Pancreas (tissue), 10 donors: ENCODE measurements at places on chromosomes 16 and 17. TPM values are rescaled to one million over a fixed set of nuclear protein-coding genes. Genes with fewer than 3 reads are reported as not detected.

DNA sequence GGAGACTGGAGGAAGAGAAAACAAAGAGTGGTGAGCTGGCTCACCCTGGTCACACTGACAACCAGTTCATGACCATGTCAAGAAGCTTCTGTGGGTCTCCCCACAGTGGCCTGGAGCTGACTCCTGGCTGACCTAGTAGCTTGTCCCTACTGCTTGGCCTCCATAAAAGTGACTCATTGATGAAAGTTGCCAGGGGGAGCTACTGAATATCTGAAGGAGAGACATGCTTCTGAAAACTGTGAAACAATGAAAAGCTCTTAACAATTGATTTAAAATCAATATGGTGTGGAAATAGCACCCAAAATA is 22.0 kb downstream of the SMPD3 start:
- H3K27ac ChIP-seq, result no peak overlapping the region
- H3K4me3 ChIP-seq, result no peak overlapping the region
- H3K4me1 ChIP-seq, result no peaks in the 10 kb centered on the region

SOX9 gene
- 76.1 TPM for total RNA-seq

- no peaks in the 10 kb centered on the region for H3K27me3 ChIP-seq
- H3K36me3 ChIP-seq, result no peaks in the 10 kb centered on the region
- no peak overlapping the region for H3K27ac ChIP-seq
- no peak for DNase-seq
- peaks cover 3% of the 10 kb centered on the region for H3K4me1 ChIP-seq
Measured at GRCh38 chr16:81071805-81072204, 5.2 kb downstream of the C16orf46 start.

DNA sequence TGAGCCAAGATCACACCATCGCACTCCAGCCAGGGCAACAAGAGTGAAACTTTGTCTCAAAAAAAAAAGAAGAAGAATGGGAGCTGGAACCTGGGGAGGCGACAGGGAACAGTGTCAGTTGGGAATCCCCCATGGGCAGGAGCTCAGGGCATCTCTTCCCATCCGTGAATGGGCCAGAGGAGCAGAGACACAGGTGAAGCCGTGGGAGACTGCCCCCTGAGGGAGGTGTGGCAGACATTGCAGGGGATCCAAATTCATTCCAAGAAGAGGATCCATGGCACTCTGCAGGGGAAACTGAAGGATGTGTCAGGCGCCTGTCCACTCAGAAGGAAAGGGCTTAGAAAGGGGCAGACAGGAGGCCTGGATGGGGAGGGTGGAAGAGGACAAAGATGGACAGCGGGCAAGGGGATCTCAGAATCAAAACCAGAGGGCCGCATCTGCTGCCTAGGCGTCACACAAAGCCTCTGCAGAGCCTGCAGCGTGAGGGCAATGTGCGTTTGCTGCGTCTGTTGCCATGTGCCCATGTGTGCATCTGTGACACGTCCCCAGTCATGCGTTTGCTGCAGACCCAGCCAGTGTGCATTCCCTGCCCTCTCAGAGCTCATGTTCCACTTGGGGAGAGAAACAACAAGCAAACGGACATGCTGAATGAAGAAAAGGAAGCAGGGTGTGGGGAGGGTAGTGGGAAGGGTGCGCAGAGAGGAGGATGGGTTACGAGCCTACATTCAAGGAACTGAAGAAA is 30.6 kb upstream of the TNRC6C start:
- no peak for DNase-seq
- no peak overlapping the region for H3K4me3 ChIP-seq

SBK1 gene
- total RNA-seq, result 1.7 TPM

GRCh38 chr16:10098991-10099390 is 83.2 kb downstream of the GRIN2A start:
- DNase-seq, result no peak
- no peak overlapping the region for H3K27ac ChIP-seq
- no peak overlapping the region for H3K4me3 ChIP-seq
- no peaks in the 10 kb centered on the region for H3K4me1 ChIP-seq
- no peaks in the 10 kb centered on the region for H3K36me3 ChIP-seq

CACNG5 gene
- 0.22 TPM for total RNA-seq

G6PC1 gene
- total RNA-seq, result 0.72 TPM

DNA sequence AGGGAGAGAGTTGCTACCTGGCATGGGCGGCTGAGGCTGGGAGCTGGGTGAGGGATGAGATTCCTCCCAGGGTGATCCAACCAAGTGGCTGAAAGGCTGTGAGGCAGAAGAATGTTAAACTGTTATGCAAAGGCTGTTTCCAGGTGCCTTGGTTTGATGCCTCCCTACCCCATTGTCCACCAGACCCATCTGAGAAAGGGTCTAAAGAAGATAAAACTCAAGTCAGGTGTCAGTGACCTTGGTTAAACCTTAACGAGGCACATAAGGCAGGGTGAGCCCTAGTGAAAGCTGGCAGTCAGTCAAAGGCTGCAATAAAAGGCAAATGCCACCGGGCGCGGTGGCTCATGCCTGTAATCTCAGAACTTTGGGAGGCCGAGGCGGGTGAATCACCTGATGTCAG is 23.8 kb downstream of the LDHD start:
- no peak overlapping the region for H3K27ac ChIP-seq
- H3K4me1 ChIP-seq, result peaks cover 19% of the 10 kb centered on the region
- H3K36me3 ChIP-seq, result no peaks in the 10 kb centered on the region
- no peak overlapping the region for H3K4me3 ChIP-seq
- peak; percentile 52 for DNase-seq
- no peaks in the 10 kb centered on the region for H3K27me3 ChIP-seq

DNA sequence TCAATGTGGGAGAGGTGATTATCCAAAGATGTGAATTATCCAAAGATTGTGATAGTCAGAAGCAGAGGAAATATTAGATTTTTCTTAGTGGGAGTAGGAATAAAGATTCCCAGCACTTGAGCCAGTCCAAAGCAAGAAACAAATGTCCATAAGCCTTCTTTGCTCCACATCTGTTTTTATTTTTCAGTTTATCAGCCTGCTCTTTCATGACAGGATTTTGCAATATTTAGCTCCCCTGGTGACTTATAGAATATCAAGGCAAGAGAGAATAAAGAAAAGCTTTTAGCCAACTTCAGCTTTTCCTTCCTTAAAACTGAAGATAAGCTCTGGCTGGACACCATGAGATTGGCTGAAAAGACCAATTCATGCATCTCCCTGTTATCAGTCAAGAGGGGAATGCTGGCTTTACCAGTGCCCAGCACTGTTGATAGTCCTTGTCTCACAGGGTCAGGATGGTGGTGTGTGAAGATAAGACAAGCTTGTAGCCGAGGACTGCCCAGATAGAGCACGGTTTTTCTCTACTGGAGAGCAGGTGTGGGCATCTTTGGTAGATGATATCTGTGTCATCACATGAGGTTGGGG is 706.5 kb downstream of the KCNJ2 start:
- H3K4me3 ChIP-seq, result no peak overlapping the region
- H3K27ac ChIP-seq, result no peak overlapping the region
- peaks cover 12% of the 10 kb centered on the region for H3K4me1 ChIP-seq
- H3K36me3 ChIP-seq, result no peaks in the 10 kb centered on the region

- H3K36me3 ChIP-seq, result no peaks in the 10 kb centered on the region
- H3K4me3 ChIP-seq, result no peak overlapping the region
- no peak for DNase-seq
- H3K27me3 ChIP-seq, result no peaks in the 10 kb centered on the region
Measured at GRCh38 chr16:51129105-51129504, 22.0 kb downstream of the SALL1 start.

DNA sequence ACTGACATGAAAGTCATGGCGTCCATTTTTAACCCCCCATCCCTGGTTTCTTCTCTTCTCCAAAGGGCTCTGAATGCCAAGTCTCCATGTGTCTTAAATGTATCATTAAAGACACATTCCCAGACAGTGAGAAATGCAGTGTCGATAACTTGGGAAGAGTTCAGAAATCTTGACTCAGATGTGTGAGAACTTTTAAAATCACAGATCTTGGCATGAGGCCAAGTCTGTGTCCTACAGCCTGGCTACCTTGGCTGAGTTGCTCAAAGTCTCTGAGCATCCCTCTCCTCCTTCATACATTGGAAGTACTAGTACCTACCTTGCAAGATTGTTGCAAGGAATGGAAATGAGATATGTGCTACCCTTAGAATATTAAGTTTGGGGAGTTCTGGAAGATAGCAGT is 1046.5 kb upstream of the RBFOX1 start:
- no peak overlapping the region for H3K4me3 ChIP-seq
- no peak overlapping the region for H3K27ac ChIP-seq
- DNase-seq, result no peak
- no peaks in the 10 kb centered on the region for H3K27me3 ChIP-seq
- H3K4me1 ChIP-seq, result no peaks in the 10 kb centered on the region
- no peaks in the 10 kb centered on the region for H3K36me3 ChIP-seq

GRCh38 chr16:54493061-54493460 is 206.5 kb upstream of the IRX3 start:
- H3K4me1 ChIP-seq, result no peaks in the 10 kb centered on the region
- H3K36me3 ChIP-seq, result no peaks in the 10 kb centered on the region
- no peak overlapping the region for H3K4me3 ChIP-seq
- H3K27ac ChIP-seq, result no peak overlapping the region
- no peak for DNase-seq

GRCh38 chr17:65154770-65155589 is 17.8 kb downstream of the RGS9 start:
- H3K27ac ChIP-seq, result no peak overlapping the region
- no peak for DNase-seq
- H3K36me3 ChIP-seq, result no peaks in the 10 kb centered on the region
- no peak overlapping the region for H3K4me3 ChIP-seq

- DNase-seq, result no peak
- no peaks in the 10 kb centered on the region for H3K4me1 ChIP-seq
- no peaks in the 10 kb centered on the region for H3K27me3 ChIP-seq
- no peak overlapping the region for H3K4me3 ChIP-seq
Measured at GRCh38 chr17:57512691-57513090, 232.4 kb downstream of the CCDC182 start.
